ENCODE measurements at places on chromosomes 4 and X. TPM values are rescaled to one million over a fixed set of nuclear protein-coding genes. Genes with fewer than 3 reads are reported as not detected.

- H3K27me3 ChIP-seq: no peaks in the 10 kb centered on the region
- no peak overlapping the region for H3K27ac ChIP-seq
- H3K4me1 ChIP-seq: peaks cover 7% of the 10 kb centered on the region
- H3K36me3 ChIP-seq: no peaks in the 10 kb centered on the region
- H3K4me3 ChIP-seq: no peak overlapping the region
Measured at GRCh38 chr4:169774466-169775445, 17.0 kb upstream of the HPF1 start.

GRCh38 chr4:128347930-128348660 lies 60.5 kb upstream of the PGRMC2 start:
- no peak overlapping the region for H3K27ac ChIP-seq
- H3K4me3 ChIP-seq: no peak overlapping the region
- H3K4me1 ChIP-seq: no peaks in the 10 kb centered on the region
- no peaks in the 10 kb centered on the region for H3K36me3 ChIP-seq
- no peak for DNase-seq

- DNase-seq: no peak
- H3K4me3 ChIP-seq: no peak overlapping the region
- no peaks in the 10 kb centered on the region for H3K27me3 ChIP-seq
- H3K27ac ChIP-seq: no peak overlapping the region
- H3K36me3 ChIP-seq: no peaks in the 10 kb centered on the region
Measured at GRCh38 chr4:128292349-128292748, 4.7 kb upstream of the PGRMC2 start.

DNA sequence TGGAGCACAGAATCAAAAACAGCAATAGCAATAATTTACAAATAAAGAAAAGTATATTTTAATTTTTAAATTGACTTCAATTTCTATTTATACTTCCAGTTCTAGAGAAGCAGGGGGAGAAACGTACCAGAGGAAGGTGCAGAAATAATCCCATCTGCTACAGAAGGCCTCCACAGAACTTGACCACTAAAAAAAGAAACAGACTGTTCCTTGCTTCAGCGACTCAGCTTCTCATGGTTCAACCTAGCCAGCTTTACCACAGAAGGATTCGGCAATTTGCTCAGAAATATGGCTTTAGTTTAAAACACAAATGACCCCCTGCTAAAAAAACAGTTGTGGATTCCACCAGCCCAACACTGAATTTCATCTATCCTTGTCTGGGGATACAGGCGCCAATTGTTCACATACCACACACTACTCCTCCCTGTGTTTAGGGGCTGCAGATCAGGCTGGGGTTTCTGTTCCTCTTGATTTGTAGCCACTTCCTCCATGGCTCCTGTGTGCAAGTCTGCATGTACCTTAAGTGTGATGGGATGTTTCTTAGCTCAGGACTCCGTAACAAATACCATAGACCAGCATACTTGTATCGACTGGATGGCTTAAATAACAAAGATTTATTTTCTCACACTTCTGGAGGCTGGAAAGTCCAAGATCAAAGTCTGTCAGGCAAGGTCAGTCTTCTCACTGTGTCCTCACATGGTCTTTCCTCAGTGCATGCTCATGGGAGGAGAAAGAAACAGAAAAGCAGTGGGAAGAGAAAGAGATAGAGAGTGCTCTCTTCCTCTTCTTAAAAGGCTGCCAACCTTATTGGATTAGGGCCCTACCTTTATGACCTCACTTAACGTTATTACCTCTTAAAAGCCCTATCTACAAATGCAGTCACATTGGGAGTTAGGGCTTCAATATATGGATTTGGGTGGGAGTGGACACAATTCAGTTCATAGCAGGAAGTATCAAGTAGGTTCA lies 79.1 kb downstream of the AMOT start:
- no peak for DNase-seq
- no peaks in the 10 kb centered on the region for H3K36me3 ChIP-seq
- no peak overlapping the region for H3K4me3 ChIP-seq
- no peaks in the 10 kb centered on the region for H3K27me3 ChIP-seq
- H3K4me1 ChIP-seq: no peaks in the 10 kb centered on the region
- H3K27ac ChIP-seq: no peak overlapping the region

- no peaks in the 10 kb centered on the region for H3K36me3 ChIP-seq
- no peaks in the 10 kb centered on the region for H3K27me3 ChIP-seq
- H3K4me1 ChIP-seq: no peaks in the 10 kb centered on the region
- no peak for DNase-seq
- no peak overlapping the region for H3K27ac ChIP-seq
- H3K4me3 ChIP-seq: no peak overlapping the region
Measured at GRCh38 chr4:7763788-7764187, 175.9 kb downstream of the AFAP1 start.

GRCh38 chr4:110119880-110120279 lies 78.5 kb downstream of the ELOVL6 start:
- no peaks in the 10 kb centered on the region for H3K27me3 ChIP-seq
- H3K36me3 ChIP-seq: no peaks in the 10 kb centered on the region
- no peak overlapping the region for H3K27ac ChIP-seq
- H3K4me3 ChIP-seq: no peak overlapping the region

- no peak overlapping the region for H3K27ac ChIP-seq
- H3K4me1 ChIP-seq: no peaks in the 10 kb centered on the region
- H3K27me3 ChIP-seq: no peaks in the 10 kb centered on the region
- no peaks in the 10 kb centered on the region for H3K36me3 ChIP-seq
Measured at GRCh38 chr4:182105416-182105815, 137.8 kb upstream of the TENM3 start.

GRCh38 chrX:10076765-10077164 lies 80.0 kb upstream of the CLCN4 start:
- no peak overlapping the region for H3K4me3 ChIP-seq
- no peak for DNase-seq
- peaks cover 8% of the 10 kb centered on the region for H3K4me1 ChIP-seq
- no peaks in the 10 kb centered on the region for H3K27me3 ChIP-seq

- H3K36me3 ChIP-seq: no peaks in the 10 kb centered on the region
- H3K27me3 ChIP-seq: no peaks in the 10 kb centered on the region
Measured at GRCh38 chr4:46505131-46505530, 115.2 kb upstream of the GABRA2 start.

GRCh38 chr4:3111461-3111860 lies 37.0 kb downstream of the HTT start:
- peaks cover 22% of the 10 kb centered on the region for H3K4me1 ChIP-seq
- H3K27ac ChIP-seq: no peak overlapping the region
- H3K27me3 ChIP-seq: no peaks in the 10 kb centered on the region
- DNase-seq: no peak

GRCh38 chrX:31319586-31319985 lies 247.7 kb upstream of the FTHL17 start:
- no peak for DNase-seq
- no peaks in the 10 kb centered on the region for H3K36me3 ChIP-seq
- H3K27me3 ChIP-seq: no peaks in the 10 kb centered on the region

- no peak overlapping the region for H3K4me3 ChIP-seq
- no peaks in the 10 kb centered on the region for H3K27me3 ChIP-seq
- H3K36me3 ChIP-seq: no peaks in the 10 kb centered on the region
- DNase-seq: no peak
- H3K4me1 ChIP-seq: no peaks in the 10 kb centered on the region
Measured at GRCh38 chr4:121353213-121353612, 27.6 kb downstream of the QRFPR start.

DNA sequence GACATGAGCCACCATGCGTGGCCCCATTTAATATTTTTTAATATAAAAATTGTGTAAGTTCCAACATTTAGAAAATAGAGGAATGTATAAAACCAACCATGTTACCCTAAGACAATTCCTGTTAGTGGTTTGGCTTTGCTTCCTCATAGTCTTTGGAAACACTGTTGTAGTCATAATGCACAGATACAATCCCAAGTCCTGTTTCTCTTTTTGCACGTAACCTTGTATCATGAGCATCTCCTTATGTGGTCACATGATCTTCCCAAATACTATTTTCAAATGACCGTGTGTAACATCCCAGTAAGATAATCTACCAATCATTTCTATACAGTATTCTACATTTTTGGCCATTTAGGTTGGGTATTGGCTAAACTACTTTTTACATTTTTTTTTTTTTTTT lies 13.9 kb upstream of the RHOH start:
- no peaks in the 10 kb centered on the region for H3K36me3 ChIP-seq
- no peak for DNase-seq
- peaks cover 6% of the 10 kb centered on the region for H3K4me1 ChIP-seq
- H3K27me3 ChIP-seq: no peaks in the 10 kb centered on the region

GRCh38 chr4:40099010-40099409 lies 42.4 kb downstream of the N4BP2 start:
- H3K36me3 ChIP-seq: peaks cover 3% of the 10 kb centered on the region
- no peak for DNase-seq
- no peak overlapping the region for H3K27ac ChIP-seq

DNA sequence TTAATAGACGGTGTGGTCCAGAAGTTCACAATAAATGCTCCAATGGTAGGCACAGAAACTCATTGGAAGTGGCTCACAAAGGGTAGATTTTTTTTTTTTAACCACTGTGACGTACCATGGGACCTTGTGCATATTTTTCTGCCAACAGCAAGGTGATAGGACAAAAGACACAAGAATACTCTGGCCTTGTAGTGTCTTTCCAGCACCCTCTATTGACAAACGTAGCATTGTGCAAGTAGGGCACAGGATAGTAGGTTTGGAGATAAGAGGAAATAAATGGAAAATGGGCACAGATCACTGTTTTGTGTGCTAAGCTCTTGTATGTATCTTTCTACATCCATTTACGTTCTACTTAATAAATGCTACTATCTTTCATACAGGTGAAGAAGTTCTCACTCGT lies 2054.9 kb downstream of the PCDH7 start:
- no peak overlapping the region for H3K27ac ChIP-seq
- H3K27me3 ChIP-seq: no peaks in the 10 kb centered on the region
- H3K36me3 ChIP-seq: no peaks in the 10 kb centered on the region
- no peak overlapping the region for H3K4me3 ChIP-seq

- peaks cover 25% of the 10 kb centered on the region for H3K4me1 ChIP-seq
- H3K36me3 ChIP-seq: no peaks in the 10 kb centered on the region
- no peaks in the 10 kb centered on the region for H3K27me3 ChIP-seq
- no peak for DNase-seq
- H3K27ac ChIP-seq: no peak overlapping the region
Measured at GRCh38 chr4:38166768-38167167, 206.6 kb downstream of the PTTG2 start.

GRCh38 chrX:20284992-20285391 lies 18.3 kb upstream of the RPS6KA3 start:
- no peaks in the 10 kb centered on the region for H3K36me3 ChIP-seq
- DNase-seq: no peak
- H3K4me3 ChIP-seq: no peak overlapping the region
- H3K27ac ChIP-seq: no peak overlapping the region

DNA sequence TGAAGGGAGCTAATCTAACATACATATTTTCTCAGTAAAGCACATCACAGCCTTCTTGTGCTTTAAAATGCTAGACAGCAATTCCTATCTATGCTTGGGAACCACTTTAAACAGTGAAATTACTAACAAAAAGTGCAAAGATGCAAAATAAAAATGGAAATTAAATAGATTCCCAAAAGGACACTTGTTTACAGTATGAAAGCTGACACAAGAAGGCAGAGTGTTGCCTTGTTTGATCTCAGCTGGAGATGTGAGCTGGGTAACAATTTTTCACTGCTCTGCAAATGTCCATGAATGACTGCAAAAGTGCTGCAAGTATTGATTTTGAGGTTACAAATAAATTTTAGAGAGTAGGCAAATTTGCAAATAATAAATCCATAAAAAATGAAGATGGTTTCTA lies 22.3 kb downstream of the GRIA2 start:
- H3K27ac ChIP-seq: no peak overlapping the region
- H3K4me1 ChIP-seq: no peaks in the 10 kb centered on the region
- DNase-seq: no peak
- no peaks in the 10 kb centered on the region for H3K36me3 ChIP-seq
- H3K27me3 ChIP-seq: no peaks in the 10 kb centered on the region

GRCh38 chr4:20926529-20926928 lies 226.3 kb downstream of the PACRGL start:
- no peaks in the 10 kb centered on the region for H3K36me3 ChIP-seq
- no peaks in the 10 kb centered on the region for H3K27me3 ChIP-seq
- DNase-seq: no peak
- no peak overlapping the region for H3K27ac ChIP-seq
- no peak overlapping the region for H3K4me3 ChIP-seq

XK gene
- 9.6 TPM for total RNA-seq

CCNB3 gene
- total RNA-seq: 0.33 TPM

ARHGEF6 gene
- total RNA-seq: 8.2 TPM

TBX22 gene
- not detected for total RNA-seq

ENOX2 gene
- total RNA-seq: 7.9 TPM

PARM1 gene
- total RNA-seq: 28.7 TPM

F9 gene
- total RNA-seq: not detected

PGAM4 gene
- total RNA-seq: not detected

PPP4R3C gene
- total RNA-seq: not detected

PNMA3 gene
- 0.33 TPM for total RNA-seq
